ENCODE measurements at places on chromosomes 4 and X.

- no peaks in the 10 kb centered on the region for H3K27me3 ChIP-seq
- H3K4me3 ChIP-seq, result no peak overlapping the region
- no peak overlapping the region for H3K27ac ChIP-seq
- no peaks in the 10 kb centered on the region for H3K36me3 ChIP-seq
Observed at GRCh38 chrX:22136711-22137110, 104.6 kb downstream of the PHEX start.

- H3K27me3 ChIP-seq, result no peaks in the 10 kb centered on the region
- peaks cover 5% of the 10 kb centered on the region for H3K4me1 ChIP-seq
- H3K27ac ChIP-seq, result no peak overlapping the region
- no peak overlapping the region for H3K4me3 ChIP-seq
- DNase-seq, result no peak
- no peaks in the 10 kb centered on the region for H3K36me3 ChIP-seq
Observed at GRCh38 chr4:106618956-106619355, 250.4 kb upstream of the GIMD1 start.

DNA sequence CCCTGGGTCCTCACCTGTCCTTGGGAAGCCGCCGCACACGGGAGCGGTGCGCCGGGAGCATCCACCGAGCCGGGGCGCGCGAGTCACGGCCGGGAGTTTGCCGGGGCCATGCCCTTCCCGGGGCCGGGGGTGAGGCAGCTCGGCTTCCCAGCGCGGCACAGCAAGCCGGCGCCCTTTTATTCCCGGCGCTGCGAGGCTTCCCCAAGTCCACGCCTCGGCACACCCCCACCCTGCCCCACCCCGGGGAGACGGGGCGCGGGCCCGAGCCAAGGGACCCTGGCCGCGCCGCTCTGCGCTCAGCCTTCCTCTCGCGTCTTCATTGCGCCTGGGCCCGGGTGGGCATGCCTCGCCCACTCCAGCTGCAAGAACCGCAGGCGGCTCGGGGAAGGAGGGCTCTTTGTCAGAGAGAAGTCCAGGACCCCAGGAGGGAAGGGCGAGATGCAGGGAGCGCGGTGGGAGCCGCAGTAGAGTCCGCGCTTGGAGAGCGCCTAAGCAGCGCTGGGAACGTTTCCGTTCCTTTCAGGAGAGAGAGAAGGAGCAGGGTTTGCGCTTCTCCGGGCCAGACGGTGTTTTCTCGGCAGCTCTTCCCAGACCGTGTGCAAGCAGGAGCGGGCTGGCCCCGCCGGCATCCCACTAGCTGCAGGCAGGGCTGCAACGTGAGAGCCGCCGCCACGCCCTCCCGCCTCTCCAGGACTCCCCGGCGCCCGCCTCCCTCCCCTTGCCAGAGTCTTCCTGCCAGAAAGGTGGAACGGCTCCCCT is at the start of gene MXRA5:
Gene MXRA5 (minus strand): TSS at position 152 of the 759 bp plus-strand sequence. CDS start 2,819 bp downstream, outside the sequence.
- H3K36me3 ChIP-seq, result no peaks in the 10 kb centered on the region
- peak within 1 kb of the TSS; percentile 44 for H3K27ac ChIP-seq
- no peak for DNase-seq

DNA sequence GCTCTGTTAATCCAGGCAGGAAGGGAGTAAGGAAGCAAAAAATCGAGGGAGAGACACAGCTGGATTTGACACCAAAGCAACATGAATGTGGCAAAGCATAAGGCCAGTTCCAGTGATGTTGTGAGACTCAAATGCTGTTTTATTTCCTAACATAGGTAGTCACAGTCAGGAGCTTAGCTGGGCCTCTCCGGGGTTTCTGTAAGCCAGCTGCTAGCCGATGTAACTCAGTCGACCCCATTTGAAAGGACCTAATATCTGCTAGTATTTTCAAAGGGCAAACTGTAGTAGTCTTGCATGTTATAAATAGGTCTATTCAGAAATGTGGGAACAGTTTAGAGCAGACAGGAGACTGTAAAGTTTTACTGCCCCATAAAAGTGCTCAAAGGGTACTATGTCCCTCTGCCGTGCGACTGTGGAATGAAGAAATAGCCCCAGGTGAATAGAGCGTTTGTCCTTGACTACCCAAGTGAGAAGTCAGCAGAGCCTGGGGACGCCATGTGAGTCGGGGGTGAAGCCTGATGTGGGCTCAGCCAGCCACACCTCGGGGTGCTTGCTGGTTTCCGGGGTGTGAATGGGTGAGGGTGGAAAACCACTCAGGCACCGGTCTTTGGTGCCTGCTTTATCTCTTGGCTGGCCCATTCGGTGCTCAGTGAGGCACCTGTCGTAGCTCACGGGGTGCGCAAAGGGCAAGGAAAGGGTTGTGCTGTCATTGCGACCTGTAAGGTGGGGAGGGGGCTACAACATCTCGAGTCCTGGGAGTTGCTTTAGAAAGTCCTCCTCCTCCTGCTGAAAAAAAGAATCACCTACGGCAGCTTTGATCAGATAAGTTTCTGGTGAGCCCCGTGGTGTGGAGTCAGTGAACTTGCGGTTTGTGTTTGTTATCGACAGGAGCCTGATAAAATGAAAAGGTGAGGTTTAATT is 745 bp downstream of the TRIM2 start:
- peak; percentile 97 for DNase-seq
- peaks cover 7% of the 10 kb centered on the region for H3K36me3 ChIP-seq
- H3K27ac ChIP-seq, result peak overlapping the region; percentile 99
- H3K4me1 ChIP-seq, result peaks cover 31% of the 10 kb centered on the region
- H3K4me3 ChIP-seq, result peak overlapping the region; percentile 49

Measured in large intestine (tissue), 12 donors.